ENCODE measurements at places on chromosomes 1 and 21. TPM values are rescaled to one million over a fixed set of nuclear protein-coding genes. Genes with fewer than 3 reads are reported as not detected.

OR2T29 gene
- total RNA-seq: not detected

TP73 gene
- total RNA-seq: 0.18 TPM

TNFRSF9 gene
- total RNA-seq: 0.42 TPM

CD1E gene
- total RNA-seq: not detected
